BE2C (cell line): ENCODE measurements at places on chromosomes 6 and 20.

DNA sequence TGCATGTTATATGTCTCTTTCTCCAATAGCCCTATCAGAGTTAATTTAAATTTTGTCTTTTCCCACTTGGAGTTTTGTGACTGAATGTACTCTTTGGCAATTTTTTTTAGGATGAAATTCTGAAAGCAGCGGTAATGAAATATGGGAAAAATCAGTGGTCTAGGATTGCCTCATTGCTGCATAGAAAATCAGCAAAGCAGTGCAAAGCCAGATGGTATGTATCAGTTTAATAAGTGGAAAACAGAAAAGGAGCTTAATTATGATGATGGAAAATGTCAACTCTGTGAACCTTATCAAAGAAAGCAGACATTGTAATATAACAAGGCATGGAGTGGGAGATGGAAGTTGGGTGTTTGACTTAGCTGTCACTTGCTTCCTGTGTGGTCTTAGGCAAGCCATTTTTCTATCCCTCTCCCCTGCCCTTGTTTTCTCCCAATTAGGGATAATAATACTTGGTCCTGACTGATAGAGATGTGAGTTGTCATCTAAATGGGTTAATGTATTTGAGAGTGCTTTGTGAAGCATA is 2.7 kb downstream of the CDC5L start:
- DNase-seq: no peak

DNA sequence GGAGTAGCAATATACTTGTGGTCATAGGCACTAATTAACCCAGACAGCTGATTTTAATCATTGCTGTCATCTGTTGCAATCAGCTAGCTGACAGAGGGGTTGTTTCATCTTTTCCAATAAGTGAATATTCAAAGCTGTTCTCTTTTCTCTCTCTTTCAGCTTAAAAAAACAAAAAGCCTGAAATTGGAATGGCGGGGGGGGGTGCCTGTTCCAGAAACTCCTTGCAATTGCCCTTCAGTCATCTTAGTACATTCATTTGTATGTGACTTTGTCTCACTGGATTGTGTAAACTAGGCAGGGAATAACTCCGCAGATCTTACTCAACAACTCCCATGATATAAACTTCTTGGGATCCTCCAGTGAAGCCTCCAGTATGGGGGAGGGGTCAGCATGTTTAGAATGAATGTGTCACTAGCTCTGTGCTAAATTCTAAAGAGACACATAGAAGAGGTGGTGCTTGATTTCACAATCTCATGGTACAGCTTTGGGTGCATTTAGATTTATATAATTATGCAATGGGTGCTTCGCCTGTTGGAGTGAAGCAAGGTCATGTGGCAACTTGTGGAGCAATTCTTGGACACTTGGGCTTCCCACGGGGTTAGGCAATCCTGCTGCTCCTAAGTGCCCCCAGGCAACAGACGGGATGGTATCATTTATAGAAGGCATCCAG is 40.1 kb downstream of the SLC24A3 start:
- no peak for DNase-seq

- no peak for DNase-seq
Measured at GRCh38 chr6:41092421-41093140, 19.8 kb downstream of the NFYA start.

DNA sequence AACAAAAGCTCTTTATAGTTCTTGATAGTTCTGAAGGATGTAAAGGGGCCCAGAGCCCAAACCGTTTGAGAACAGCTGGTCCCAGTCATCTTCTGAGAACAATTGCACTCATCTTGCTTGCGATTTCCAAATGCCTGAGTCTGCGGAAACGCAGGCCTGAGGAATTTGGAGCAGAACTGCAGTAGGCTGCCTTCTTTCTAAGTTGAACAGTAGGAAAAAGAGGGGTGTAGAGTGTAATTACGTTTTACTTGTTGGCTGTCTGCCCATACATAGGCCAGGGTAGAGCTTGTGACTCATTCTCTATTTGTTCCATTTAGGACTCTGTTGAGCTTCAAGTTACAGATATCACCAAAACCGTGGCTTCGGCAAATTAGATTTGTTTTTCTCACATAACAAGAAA is 42.0 kb upstream of the KIF16B start:
- peak; percentile 25 for DNase-seq

- no peak for DNase-seq
Measured at GRCh38 chr20:6855796-6856195, 88.3 kb downstream of the BMP2 start.

GRCh38 chr6:106122938-106123656 is 37.0 kb downstream of the PRDM1 start:
- no peak for DNase-seq

DNA sequence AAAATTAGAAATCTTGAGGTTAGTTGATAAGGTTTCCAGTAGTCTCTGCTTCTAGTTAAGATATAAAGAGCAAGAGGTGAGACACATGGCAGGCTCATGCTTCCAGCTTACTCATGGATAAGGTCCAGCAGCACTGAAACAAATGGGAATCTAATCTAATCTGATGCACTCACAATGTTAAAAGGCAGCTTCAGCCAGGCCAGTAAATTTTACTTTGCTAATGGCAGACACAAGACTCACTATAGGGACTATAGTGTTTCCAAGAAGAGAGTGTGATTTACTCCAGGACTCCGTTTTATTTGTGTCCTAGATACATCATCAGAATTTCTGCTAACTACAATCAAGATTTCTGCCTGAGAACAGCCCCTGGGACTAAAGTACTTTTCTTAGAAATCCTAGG is 324.8 kb downstream of the SMOC2 start:
- no peak for DNase-seq

DNA sequence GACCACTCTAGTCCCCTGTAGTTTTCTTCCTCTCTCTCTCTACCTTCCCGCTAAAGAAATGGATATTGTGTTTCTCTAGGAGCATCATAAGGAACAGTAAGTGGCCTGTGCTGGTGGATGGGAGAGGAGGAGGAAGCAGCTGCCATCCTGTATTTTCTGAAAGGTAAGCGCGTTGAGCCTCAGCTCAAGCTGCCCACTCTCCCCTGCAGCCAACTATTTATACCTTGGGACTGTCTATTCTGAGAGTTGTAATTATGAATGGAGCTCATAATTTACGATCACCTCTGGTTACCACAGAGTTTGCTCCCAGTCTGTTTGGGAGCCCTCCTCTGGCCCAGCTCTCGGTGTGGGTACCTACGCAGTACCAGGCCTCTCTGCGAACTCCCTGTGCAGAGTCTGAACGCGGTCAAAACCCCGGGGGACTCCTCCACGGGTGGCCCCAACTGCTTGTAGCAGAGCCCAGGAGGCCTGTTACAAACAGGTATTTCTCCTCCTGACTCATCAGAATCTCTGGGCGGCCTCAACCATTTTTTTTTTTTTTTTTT is 285.4 kb downstream of the SMOC2 start:
- no peak for DNase-seq
